Lung microvascular endothelial cell (primary cell): ENCODE measurements at places on chromosomes 11 and 22. TPM values are rescaled to one million over a fixed set of nuclear protein-coding genes. Genes with fewer than 3 reads are reported as not detected.

Gene DUSP8
- 0.22 and 0.40 TPM in 2 replicates for total RNA-seq

- peak; percentile 72 for DNase-seq
Measured at GRCh38 chr11:68954836-68955606, 25.8 kb downstream of the MRGPRD start.

Gene GATD1
- total RNA-seq: 17.0 and 21.4 TPM in 2 replicates

GRCh38 chr11:72179804-72180396, 12.0 kb upstream of the FOLR1 start:
- DNase-seq: no peak

- no peak for DNase-seq
Measured at GRCh38 chr11:118914987-118915386, 10.7 kb downstream of the BCL9L start.

- no peak for DNase-seq
Measured at GRCh38 chr22:27274770-27275449, 526.6 kb downstream of the MN1 start.

DNA sequence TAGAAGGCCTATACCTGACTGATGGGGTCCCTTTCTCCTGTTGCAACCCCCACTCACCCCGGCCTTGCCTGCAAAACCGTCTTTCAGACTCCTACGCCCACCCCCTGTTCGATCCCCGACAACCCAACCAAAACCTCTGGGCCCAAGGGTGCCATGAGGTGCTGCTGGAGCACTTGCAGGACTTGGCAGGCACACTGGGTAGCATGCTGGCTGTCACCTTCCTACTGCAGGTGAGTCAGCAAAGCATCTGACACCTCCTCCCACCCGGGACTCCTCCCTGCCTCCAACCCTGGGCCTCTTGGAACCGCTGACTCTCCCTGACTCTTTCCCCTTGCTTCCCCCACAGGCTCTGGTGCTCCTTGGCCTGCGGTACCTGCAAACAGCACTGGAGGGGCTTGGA, 1.2 kb downstream of the ROM1 start:
- DNase-seq: no peak

Gene TNNT3
- not detected in 2 replicates for total RNA-seq
